ENCODE measurements at places on chromosomes 3 and 15.

DNA sequence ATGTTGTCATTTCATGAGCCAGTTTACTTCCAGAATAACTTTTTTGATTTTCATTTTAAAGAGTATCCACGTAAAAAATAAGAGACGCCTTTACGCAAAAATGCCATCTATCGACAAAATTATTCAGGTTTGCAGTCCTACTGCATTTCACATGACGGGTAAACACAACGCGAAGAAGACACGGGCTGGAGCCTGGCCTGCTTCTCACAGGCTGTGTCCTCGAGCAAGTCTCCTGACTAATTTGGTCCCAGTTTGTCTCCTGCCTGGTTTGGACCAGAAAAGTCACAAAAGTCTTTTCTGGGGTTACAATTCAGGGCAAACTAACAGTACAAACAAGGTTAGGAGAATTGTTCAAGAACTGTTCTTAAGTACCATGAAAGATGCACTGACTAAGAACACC is 51.7 kb downstream of the CHSY1 start:
- no peak for DNase-seq

DNA sequence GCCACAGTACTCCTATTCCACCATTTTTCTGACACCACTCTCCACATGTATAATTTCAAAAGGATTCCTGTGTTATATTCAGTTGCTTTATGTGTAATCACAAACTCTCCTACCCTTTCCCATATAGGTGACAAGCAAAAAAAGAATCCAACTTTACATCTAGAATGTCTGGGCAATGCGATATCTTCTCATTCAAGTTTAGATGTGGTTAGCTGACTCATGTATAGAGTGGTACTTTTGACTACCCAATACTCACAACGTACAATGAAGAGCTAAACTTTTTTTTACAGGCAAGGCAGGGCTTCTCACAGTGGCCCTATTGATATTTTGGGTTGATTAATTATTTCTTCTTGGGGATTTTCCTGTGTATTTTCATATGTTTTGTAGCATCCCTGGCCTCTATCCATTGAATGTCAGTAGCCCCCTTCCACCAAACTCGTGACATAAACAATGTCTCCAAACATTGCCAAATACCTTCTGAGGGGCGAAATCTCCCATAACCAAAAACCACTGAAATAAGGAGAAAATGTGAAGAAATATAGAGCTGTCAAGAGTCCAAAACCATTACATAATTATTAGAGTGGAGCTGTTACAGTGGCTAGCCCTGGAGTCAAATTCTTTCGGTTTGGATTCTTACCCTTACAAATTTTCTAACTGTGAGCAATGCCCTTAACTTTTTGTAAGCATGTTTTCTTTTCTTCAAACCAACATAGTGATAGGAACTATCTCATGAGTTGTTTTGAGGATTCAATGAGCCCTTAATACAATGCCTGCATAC is 342.6 kb downstream of the NSUN3 start:
- DNase-seq: no peak

GRCh38 chr15:28099555-28100140 is 533 bp upstream of the OCA2 start:
- DNase-seq: no peak

GRCh38 chr3:127984241-127984975 is 67.8 kb upstream of the SEC61A1 start:
- no peak for DNase-seq

DNA sequence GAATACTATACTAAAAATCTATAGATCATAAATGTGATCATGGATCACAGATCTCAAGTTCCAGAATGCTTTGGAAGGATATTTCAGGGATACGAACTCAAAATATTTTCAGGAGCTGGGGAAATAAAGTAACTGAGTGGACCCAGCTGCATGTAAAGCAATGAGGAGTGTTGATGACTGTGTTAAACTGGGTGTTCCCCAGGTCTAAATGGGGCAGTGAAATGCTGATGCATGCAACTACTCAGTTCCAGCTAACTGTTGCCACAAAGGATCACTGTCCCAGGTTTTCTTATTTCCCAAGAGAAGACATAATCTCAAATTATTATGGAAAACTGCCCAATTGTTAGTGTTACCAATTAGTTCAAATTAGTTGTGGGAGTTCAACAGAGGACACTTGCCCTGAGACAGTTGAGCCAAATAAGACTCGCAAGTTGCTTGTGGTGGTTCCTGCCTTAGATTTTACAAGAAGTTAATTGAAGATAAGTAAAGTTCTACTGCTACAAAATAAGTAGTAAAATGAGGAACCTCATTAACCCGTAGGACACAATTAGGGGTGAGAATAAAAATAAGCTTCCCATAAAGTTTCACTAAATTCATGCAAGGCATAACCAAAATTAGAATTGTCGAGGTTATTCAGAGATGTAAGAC is 66.3 kb upstream of the IL12A start:
- no peak for DNase-seq

- DNase-seq: no peak
Measured at GRCh38 chr3:184498986-184499606, 62.5 kb upstream of the EPHB3 start.

- no peak for DNase-seq
Measured at GRCh38 chr3:169501061-169501460, 162.5 kb downstream of the MECOM start.
